ENCODE measurements at places on chromosomes 1 and 21.

GRCh38 chr1:185328255-185328654 lies 11.2 kb upstream of the IVNS1ABP start:
- DNase-seq: no peak

DNA sequence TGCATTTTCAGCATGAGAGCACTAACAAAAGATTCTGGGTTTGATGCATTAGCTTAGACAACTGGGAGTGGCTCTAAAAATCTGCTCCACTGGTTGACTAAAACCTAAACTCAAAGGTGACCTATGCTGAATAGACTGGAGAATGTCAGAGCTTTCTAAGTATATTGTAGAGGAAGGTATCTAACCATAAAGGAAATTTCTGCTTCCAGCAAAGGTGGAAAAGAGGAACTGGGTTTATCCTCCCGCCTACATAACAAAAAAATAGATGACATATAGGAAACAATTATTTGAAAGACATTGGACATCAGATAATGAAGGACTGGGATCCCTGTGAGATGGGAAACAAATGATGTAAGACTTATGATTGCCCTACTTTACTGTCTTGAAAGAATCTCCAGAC lies 35.8 kb upstream of the CR2 start:
- no peak for DNase-seq

GRCh38 chr1:55937840-55938375 lies 641.5 kb downstream of the PLPP3 start:
- no peak for DNase-seq

DNA sequence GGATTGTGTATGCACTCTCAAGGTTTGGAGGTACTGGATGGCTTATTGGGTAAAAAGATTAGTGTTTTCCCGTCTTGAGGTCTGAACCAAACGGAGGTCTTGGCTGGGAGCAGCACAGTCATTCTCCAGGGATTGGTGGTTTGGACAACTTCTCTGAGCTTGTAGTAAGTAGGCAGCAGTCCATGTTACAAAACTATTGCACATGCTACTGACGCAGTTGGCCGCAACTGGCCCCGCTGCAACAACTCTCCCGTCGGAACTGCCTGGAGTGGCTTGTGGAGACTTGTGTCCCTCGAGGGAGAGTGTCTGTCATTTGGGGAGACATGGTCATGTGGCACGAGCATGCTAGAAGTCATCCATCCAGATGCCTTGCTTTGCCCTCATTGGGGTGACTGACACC lies 276.0 kb downstream of the TM2D1 start:
- no peak for DNase-seq

- DNase-seq: no peak
Observed at GRCh38 chr21:37783016-37783415, 133.2 kb downstream of the KCNJ6 start.

GRCh38 chr1:79472067-79472656 lies 465.6 kb upstream of the ADGRL4 start:
- no peak for DNase-seq

DNA sequence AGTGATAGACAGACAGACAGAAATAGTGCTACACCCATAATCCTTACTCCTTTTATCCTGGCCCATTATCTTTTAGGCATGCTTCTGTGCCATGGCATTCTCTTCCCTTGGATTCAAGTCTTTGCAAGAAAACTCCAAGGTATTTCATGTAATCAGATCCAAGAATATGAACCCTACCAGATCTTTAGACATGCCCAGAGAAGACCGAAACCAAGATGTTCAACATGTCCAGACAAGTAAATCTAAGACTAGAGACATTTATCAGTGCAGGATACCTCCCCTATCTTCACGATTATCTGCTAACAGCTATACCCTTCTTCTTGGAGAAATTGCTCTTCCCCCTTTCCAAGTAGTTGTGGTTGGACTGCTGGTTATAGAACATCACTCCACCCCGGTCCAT lies 11.8 kb upstream of the C1orf141 start:
- DNase-seq: no peak

DNA sequence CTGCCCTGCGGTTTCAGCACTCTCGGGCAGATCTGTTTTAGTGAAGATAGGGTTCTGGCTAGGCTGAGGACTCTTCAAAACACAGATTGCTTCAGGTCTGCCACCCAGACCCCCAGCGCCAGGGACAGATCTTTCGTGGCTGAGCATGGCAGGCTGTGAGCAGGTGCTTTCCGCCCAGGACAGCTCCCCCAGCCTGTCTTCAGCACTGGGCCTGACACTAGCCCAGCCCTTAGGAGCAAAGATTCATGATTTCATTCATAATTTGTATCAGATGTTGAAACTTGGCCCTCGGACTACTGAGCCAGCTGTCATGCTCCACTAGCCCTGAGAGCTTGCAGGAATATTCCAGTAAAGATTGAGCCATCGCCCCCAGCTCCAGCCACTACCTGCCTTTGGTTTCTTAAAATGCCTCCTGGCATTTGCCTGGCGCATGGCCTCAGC lies 5.9 kb downstream of the ADPRS start:
- DNase-seq: no peak

DNA sequence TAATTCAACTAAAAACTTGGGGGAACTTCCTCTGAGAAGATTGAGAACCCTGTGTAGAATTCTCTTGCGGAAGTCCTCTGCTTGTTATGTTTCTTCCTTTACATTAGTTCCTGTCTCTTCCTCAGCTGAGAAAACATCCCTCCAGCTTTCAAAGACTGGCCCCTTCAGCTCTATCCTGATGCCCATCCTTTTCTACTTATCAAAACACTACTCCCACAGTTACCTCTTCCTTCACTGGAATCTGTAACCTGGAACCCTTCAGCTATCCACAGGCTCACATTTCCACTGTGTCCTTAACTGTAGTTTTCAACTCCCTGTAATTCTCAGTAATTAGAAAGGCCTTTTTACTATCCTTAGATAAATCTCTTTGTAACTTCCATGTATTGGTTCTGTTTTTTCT lies 6.0 kb upstream of the DEDD start:
- DNase-seq: no peak

GRCh38 chr1:15279576-15280230 lies 32.7 kb downstream of the FHAD1 start:
- DNase-seq: no peak

DNA sequence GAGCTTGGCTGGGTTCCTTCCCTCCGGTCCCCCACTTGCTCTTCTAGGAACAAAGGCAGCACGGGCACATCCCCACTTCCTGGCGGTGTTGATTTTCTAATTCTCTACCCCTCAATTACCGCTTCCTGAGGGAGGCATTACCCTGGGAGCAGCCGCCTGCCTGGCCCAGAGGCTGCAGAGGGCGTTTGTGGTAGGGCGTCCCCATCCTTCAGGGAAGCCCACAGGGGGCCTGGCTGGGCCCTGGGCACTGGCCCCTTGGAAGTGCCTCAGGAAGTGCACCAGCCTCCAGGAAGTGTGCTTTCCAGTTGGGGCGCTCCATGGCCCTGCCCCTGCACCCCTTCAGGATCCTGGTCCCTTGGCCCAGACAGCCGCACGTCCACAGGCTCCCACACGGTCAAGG lies 42.1 kb upstream of the CASZ1 start:
- no peak for DNase-seq
